Amygdala (tissue), 56 donors: ENCODE measurements at places on chromosomes 5 and 9.

- no peak for DNase-seq
These were observed 820.5 kb downstream of the PTPRD start for GRCh38 chr9:9792144-9792857.

- no peak for DNase-seq
These were observed 12.0 kb upstream of the THG1L start for GRCh38 chr5:157719245-157719644.

- DNase-seq: no peak
These were observed 118.2 kb upstream of the TXNDC8 start for GRCh38 chr9:110455860-110456259.

- DNase-seq: no peak
These were observed 64.6 kb upstream of the HAND1 start for GRCh38 chr5:154542581-154542980.

DNA sequence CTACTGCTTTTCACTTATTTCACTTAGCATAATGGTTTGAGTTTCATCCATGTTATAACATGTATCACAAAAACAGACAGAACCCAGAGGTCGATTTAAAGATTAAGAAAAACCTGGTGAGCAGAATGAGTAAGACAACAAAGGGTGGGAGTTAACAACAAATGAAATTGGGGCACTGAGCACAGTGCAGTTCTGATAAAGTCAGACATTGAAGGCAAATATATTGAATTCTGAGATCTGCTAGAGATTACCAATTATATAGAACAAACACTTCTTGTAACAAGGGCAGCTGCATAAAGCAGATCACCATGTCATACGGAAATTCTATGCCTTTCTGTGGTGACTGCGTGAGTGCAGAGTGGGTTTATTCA is 517.3 kb upstream of the RORB start:
- no peak for DNase-seq

GRCh38 chr5:56985936-56986625 is 34.2 kb upstream of the MIER3 start:
- no peak for DNase-seq

GRCh38 chr5:111412593-111412992 is 99.7 kb downstream of the STARD4 start:
- no peak for DNase-seq

- DNase-seq: no peak
These were observed 158.3 kb downstream of the TSSK1B start for GRCh38 chr5:113276493-113276892.

GRCh38 chr9:94169968-94170367 is 85.7 kb downstream of the PTPDC1 start:
- DNase-seq: no peak

- no peak for DNase-seq
These were observed 22.1 kb upstream of the SLC25A51 start for GRCh38 chr9:37925786-37926736.

DNA sequence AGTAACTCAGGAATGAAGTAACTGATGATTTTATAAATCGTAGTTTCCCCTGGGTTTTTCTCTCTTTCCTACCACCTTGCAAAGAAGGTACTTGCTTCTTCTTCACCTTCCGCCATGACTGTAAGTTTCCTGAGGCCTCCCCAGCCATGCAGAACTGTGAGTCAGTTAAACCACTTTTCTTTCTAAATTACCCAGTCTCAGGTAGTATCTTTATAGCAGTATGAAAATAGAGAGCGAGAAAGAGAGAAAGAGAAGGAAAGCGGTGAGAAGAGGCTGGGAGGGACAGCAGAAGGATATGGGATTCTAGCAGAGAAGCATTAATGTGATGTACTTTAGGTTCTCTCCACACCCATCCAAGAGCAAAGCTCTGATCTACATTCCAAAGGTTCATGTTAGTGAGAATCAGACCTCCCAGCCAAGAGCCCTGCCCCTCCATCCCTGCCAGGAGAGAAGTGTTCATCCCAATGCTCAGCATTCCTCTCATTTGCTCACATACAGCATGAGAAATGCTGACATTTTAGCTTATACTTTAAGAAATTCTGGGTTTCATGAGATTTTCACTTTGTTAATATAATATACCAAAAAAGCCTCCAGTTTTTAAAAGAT is 185.0 kb upstream of the PTGER4 start:
- DNase-seq: no peak

DNA sequence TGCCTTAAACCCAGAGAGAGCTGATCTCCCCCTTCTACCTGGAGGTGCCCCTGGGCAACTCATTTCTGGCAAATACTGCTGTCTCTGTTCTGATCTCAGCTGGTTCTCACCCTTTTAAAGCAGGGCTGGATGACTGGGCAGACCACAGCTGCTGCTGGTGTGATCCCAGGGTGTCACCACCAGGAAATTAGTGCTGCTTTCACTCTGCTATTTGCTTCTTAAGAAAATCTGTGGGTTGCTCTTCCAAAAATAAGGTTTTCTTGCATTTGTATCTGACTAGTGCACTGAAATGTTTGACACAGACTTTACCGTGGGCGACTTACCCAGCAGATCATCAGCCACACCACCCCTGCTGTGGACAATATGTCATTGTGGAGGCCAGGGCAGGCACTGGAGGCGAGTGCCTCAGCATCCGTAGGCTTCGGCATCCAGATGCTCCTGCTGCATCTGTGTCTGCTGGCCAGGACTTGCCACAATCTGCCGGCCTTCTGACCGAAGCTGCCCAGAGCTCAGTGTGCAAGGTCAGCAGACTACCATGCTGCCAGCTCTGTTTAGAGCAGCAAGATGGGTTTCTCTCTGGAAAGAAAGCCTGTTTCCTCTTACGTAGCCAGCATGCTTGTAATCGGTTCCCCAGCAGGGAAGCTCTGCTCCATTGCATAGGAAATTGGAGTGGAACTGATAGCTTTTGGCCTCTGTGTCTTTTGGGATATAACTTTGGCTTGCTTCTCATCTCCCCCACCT is 13.6 kb downstream of the ARHGAP26 start:
- no peak for DNase-seq

GRCh38 chr5:73104326-73104725 is 16.0 kb upstream of the TMEM171 start:
- DNase-seq: no peak

- no peak for DNase-seq
These were observed 660 bp downstream of the SPAAR start for GRCh38 chr9:35909687-35910612.

DNA sequence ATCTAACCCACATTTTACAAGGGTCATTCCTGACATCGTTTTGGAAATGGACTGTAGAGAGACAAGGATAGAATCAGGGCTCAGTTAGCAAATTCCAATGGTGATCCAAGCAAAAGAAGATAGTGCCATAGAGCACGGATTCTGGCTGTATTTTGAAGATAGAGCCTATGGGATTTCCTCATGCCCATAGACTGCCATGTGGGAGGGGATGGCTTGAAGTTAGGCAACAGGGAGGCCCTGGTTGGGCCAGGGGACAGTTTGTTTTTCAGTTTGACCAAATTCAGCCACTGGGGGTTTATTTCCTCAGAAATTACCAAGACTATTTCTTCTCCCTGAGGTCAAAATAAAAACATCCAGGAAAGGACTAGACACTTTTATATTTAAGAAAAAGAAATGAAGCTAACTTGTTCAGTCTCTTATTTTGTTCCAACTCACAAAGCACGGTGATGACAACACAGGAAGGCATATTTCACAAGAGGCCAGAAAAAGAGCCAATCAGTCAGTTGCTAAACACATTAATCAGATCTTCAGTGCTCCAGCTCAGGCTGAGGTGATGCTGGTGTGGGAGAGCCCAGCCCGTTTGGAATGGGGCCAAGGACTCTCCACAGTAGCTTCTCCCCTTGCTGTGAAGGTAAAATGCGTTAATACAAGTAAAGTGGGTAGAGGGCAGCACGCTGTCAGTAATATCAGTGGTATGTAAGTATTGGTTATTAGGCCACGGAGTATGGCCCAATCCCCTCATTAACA is 4.4 kb upstream of the DCTN4 start:
- no peak for DNase-seq

GRCh38 chr5:3412146-3412545 is 183.5 kb upstream of the IRX1 start:
- no peak for DNase-seq

DNA sequence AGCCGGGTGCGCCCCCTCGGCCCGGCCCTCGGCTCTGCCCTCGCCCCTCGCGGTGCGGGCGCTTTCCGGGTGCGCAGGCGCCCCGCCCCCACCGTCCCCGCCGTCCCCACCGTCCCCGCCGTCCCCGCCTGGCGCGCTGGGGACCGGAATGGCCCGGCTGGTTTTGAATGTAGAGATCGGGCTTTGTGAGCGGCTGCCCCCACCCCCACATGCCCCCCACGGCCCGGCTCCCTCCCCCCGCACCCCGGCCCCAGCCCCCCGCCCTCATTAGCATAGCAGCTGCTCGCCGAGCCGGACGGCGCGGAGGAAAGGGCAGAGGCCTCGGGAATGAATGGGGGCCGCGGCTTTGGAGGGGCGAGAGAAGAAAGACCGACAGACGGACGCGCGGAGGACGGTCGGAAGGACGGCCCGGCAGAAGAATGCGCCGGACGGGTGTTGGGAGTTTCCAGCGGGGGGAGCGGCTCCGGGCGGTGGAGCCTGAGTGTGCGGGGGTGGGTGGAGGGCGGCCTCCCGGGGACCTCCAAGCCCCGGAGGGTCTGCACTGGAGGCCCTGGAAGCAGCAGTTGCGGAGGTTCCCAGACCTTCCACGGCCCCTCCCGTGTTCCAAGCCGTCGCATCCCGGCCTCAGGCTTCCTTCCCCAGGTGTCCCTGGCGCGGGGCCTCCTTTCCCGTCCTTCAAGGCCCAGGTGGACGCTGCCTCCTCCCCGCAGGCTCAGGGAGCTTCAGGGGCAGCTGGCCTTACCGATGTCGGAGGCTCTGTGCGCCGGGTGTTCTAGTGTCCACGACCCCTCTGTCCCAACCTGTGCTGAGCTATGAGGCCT is 6.0 kb downstream of the NRARP start:
- no peak for DNase-seq

- DNase-seq: no peak
These were observed 436.3 kb upstream of the PAPPA start for GRCh38 chr9:115717298-115717697.

DNA sequence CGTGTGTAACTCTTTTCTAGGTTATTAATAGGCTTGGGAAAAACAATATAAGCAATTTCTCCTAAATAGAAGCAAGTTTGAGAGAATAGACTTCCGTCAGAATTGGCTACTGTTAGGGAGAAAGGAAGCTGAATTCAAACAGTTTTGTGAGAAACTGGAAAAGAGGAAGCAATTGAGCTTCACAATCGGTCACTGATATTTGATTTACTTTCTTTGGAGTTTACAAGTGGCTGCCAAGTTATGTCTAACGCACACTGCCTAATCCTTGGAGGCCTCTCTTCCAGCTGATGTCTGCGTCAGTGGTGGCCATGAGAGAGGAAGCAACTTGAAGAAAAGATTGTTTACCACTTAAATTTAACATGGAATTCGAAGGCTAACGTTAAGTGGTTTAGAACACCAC is 319.5 kb downstream of the ADGRV1 start:
- no peak for DNase-seq

DNA sequence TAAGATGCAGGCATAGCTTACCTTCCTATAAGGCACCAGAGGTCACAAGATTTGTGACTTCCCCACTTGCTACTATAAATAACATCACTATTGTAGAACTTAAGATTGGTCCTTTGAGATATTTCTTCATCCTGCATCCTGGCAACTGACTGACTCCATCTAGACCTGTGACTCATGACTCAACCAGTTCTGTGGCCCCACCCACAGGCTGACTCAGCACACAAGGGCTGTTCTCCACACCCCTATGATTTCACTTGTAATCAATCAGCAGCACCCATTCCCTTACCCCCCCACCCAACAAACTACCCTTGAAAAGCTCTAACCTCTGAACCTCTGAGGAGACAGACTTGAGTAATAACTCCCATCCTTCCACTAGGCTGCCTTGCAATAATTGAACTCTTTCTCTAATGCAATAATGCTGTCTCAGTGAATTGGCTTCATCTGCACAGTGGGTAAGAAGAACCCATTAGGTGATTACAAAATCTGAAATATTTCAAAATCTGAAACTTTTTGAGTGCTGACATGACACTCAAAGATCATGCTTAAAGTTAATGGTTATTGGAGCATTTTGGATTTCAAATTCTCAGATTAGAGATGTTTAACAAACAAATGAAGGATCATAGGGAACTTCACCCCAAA is 296.7 kb downstream of the ARL15 start:
- DNase-seq: no peak

GRCh38 chr9:7147121-7148090 is 389.6 kb downstream of the KDM4C start:
- DNase-seq: no peak

DNA sequence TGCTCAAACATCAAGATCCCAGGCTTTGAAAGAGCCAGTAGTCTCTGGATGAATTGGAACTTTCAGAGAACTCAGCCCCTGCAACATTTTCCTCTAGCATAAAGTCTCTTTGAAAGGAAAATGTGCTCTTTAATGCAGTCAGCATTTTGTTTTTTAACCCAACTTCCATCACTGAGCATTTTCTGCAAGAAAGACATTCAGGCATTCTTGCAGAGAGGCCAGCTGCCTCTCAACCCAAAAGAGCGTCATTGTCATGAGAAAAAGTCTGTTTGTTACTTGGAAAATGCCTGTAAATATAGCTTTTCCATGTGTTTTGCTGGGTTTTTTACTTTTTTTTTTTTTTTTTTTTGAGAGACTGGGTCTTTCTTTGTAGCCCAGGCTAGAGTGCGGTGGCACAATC is 225.0 kb downstream of the ADAMTSL1 start:
- no peak for DNase-seq

- peak; percentile 68 for DNase-seq
These were observed 240.3 kb downstream of the FANCC start for GRCh38 chr9:95077053-95077765.

GRCh38 chr9:106961623-106962022 is 98.7 kb downstream of the ZNF462 start:
- no peak for DNase-seq

- no peak for DNase-seq
These were observed 503.8 kb downstream of the IRX1 start for GRCh38 chr5:4099386-4099785.

DNA sequence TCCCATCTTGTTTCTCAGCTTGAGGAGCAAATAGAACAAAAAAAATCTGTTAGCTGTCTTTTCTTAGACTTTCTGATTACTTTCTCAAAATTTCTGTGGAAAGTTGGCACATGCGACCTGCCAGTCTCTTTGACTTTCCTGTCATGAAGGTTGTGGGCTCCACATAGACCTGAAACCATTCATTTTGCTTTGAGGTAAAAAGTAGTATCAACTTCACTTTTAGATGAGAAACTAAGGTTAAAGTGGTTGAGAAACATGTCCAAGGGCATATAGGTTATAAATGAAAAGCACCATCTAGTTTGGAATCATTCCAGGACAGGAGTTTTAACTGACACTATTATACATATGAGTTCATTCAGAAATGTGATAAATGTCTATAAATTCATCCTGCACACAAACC is 42.7 kb downstream of the ST8SIA4 start:
- DNase-seq: no peak

DNA sequence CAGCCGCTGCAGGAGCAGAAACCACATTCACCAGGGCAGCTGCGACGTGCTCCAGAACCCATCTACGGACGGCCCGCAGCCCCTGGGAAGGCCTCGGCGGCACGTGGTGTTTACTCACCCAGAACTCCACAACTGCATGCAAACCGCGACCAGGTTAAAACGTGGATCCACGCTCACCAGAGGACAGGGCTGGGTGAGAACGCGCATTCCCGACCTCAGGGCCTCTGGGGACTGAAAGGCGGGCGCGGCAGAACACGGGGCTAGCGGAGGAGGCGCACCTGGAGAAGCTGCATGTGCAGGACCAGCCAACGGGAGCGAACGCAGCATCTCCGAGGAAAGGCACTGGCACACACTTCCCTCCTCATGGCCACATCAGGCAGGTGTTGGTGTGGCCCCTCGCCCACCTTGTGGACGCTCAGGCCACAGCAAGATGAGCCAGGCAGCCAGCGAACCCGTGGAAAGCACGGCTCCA is 24.0 kb upstream of the CAMSAP1 start:
- no peak for DNase-seq

GRCh38 chr5:138179277-138179857 is 455 bp downstream of the KIF20A start:
- no peak for DNase-seq
